Left forelimb (tissue), 1 donor: ENCODE measurements at places on chromosomes 2 and 18.

- DNase-seq, result no peak
These were observed 144.9 kb downstream of the TNS1 start for GRCh38 chr2:217857624-217858506.

DNA sequence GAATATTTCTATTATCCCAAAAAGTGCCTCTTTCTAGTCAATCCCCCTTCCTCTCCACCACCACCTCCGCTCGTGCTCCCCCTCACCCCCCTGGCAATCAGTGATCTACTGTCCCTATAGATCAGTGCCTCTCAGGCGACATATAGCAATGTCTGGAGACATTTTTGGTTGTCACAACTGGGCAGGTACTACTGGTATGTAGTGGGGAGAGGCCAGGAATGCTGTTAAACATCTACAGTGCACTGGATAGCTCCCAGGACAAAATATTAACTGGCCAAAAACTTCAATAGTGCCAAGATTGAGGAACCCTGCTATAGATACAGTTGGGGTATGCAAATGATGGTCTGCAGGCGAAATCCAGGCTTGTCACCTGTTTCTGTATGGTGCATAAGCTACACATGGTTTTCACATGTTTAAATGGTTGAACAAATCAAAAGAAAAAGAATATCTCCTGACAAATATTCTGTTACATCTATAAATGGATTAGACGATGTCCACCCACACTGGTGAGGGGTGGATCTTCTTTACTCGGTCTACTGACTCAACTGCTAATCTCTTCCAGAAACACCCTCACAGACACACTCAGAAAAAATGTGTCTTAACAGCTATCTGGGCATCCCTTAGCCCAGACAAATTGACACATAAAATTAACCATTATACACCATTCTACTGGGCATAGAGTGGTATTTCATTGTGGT, 25.5 kb downstream of the DPYSL5 start:
- DNase-seq, result no peak

DNA sequence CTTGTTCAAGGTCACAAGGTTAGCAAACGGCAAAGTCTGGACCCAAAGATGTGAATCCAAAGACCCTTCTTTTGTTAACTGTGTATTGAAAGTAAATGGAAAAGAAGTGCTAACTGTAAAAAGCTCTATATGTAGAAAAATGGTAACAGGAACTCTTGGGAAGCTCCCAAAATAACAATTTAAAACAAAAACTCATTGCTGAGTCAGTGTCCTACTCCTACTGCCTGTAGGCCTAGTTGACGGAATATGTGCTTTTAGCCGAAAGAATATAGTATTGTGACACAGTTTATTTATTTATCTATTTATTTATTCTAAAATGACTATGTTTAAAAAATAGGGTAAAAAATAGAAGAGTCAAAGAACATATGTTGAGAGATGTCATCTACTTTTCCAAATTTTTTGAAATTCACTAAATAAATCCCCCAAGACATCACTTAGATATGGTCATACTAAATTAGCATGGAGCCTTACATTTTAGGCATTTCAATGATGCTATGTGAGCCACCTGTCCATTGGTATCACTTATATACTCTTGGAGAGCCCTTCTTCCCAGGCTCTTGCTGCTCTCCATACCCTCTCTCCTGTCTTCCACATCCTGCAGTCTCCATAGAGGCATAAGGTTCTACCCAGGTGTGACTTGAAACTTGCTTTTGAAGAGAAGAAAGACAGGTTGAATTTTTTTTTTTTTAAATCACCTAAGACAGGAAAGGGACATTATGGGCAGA, 13.7 kb downstream of the COL5A2 start:
- no peak for DNase-seq

GRCh38 chr2:6297238-6297637, 568.5 kb downstream of the CMPK2 start:
- DNase-seq, result no peak

DNA sequence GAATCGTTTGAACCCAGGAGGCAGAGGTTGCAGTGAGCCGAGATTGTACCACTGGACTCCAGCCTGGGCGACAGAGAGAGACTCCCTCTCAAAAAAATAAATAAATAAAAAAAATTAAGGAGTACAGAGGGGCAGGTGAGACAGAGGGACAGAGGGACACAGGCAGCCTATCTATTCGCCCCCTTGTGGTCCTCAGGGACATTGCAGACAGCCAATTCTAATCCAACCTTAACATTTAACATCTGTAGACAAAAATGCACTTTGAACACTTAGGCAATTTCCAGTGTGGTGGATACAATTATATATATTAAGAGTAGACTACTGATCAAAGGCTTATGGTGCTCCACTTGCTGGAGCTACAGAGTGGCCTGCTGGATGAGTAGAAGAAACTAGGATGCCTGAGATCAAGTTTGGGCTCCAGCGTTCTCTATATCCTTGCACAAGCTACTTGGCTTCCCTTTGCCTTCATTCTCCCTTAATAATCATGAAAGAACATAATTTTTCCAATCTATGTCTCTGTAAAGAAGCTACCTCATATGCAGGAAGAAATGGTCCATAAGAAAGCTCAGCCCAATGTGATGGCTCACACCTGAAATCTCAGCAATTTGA, 8.2 kb upstream of the SMARCAL1 start:
- DNase-seq, result no peak

DNA sequence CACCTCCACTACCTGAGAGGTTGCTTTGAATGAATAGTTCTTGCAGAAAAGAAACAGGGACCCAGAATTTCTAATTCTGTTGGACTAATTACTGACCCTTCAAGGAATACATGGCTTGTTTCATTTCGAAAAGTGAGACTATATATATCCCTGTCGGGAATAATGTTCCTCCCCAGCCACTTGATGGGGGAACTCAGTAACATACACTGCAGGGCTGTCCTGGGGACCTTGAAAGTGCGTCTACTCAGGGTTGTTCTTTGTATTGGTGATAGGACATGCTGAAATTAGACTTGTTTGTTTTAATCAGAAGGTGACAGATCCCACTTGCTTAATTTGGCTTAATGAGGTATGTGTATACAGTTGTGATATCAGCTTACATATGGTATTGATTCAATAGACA, 25.5 kb downstream of the MGAT5 start:
- DNase-seq, result no peak
